Cortex of kidney (tissue), 1 donor: ENCODE measurements at places on chromosomes 12 and 14.

DNA sequence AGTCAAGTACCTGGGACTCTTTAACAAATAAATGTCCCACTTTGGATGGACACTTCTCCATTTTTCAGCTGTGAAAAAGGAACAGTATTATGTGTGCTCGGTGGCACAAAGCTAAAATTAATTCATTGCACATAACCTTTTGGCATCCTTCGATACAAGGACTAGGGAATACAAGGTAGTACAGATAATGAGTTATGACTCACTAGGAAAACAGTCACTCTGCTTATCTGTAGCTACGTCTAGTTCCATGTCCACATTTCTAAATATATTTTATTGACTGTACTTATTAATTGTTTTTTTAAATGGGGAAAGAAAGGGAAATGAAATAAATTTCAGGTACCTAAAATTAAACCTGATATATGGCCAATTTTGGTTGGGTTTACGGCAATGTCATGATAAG, 35.2 kb upstream of the RIC8B start:
- DNase-seq = no peak

- no peak for DNase-seq
These were observed 1.9 kb upstream of the ITGB7 start for GRCh38 chr12:53208877-53209463.

- no peak for DNase-seq
These were observed 476.5 kb downstream of the APAF1 start for GRCh38 chr12:99121546-99121945.

- DNase-seq = no peak
These were observed 759 bp upstream of the KLC1 start for GRCh38 chr14:103628221-103628683.

DNA sequence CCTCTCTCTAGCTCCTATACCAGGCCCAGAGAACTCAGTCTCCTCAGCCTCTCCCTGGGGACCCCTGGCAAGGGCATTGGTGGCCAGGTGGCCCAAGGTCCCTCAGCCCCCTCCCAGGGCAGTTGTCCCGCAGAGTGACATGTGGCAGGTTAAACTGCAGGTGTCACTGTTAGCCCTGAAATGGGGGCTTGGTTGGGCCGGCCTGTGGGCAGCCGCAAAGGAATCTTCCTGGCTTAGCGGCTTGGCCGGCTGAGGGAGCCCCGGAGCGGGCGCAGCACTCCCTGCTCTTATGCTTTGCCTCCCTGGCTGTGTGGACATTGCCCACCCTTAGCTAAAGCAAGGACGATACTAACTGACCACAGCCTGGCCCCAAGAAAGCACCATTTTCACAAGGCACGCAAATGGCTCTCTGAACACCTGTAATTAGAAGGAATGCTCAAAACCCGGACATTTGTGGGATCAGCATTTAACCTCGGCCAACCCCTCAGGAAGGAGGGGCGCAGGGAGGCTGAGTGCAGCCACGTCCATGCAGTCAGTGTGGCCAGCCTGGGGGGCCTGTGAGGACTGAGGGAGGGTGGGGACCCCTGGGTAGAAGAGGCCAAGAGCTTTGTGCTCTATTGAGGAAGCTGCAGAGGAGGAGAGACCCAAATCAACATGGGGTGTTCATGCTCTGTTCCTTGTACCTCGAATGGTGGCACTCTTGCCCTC, 82.2 kb downstream of the PAPOLA start:
- DNase-seq = no peak

- no peak for DNase-seq
These were observed 104.0 kb downstream of the GCH1 start for GRCh38 chr14:54798465-54799124.

- DNase-seq = no peak
These were observed 526.3 kb downstream of the SOX5 start for GRCh38 chr12:23423097-23423687.
